ENCODE measurements at places on chromosomes 7 and 10. TPM values are rescaled to one million over a fixed set of nuclear protein-coding genes. Genes with fewer than 3 reads are reported as not detected.

DNA sequence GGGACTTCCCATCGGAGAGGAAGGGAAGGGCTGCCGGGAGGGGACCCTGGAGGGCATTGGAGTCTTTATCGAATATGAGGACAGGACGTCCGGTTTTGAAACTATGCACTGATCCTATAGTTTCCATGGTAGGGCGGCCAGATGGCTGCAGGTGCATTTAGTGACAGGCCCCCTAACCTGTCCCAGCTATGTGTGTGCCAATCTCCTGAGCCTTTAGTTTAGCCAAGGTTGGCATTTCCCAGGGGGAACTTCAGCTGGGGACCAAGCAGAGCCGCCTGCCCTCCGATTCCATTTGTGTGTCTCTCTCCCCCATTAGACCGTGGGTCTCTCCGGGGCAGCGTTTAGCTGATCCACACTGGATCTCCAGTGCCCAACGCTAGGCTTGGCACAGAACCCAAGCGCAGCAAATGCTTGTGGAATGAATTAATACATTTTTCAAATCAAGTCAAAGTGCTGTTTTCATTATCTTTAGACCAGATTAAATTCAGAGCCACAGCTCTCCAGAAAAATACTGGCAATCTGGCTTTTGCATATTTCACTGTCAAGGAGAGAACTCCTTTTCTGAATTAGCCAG lies 19.9 kb downstream of the TMEM270 start:
- DNase-seq: no peak

DNA sequence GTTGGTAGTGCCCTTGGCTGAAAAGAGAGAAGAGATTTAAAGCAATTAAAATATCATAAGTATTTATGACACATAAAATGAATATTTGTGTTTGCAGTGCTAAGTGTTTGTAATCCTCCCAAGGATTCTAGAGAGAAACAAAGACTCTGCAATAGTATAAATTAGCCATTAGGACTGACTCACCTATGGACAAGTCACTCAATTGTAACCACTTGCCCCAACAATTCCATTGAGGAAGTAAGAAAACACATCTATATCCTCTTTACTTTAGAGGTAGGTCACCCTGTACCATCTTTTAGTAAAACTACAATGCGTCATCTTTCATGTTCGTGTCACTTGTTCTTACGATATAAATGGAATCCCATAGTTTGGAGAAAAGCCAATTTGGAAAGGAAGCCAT lies 85.7 kb upstream of the INHBA start:
- no peak for DNase-seq

DNA sequence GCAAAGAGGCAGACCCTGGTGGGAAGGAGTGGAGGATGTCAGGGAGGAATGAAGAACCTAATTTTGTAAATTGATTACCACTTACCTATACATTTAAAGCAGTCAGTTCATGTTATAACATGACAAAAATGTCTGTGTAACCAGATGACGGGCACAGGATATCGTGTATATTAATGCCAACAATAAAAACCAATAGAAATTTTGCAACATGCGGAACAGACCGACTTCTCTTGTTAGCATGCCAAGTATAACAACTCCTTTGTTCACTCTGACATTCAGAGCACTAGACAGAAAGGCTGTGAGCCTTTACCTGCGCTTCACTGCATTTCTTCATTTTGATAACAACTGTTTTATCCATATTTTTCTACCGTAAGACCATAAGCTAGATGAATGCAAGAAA lies 29.9 kb downstream of the CDK6 start:
- DNase-seq: no peak

- DNase-seq: no peak
These were observed 929 bp upstream of the HGF start for GRCh38 chr7:81770728-81771223.

DNA sequence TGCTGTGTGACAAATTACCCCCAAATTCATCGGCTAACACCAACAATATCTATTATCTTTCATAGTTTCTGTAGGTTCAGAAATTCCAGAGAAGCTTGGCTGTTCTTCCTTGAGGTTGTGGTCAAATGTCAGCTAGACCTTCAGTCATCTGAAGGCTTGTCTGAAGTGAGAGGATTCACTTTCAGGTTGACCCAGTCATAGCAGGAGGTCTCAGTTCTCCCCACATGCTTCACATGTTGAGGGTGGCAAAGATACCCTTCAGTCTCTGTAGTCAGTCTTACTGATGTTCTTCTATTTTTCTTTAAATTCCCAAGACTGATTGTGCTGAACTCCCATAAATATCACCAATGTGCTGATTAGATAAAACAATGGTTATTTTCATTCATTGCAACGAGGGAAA lies 1692.0 kb downstream of the REEP3 start:
- no peak for DNase-seq

- DNase-seq: no peak
These were observed 82.1 kb downstream of the PKD1L1 start for GRCh38 chr7:47866120-47866519.

DNA sequence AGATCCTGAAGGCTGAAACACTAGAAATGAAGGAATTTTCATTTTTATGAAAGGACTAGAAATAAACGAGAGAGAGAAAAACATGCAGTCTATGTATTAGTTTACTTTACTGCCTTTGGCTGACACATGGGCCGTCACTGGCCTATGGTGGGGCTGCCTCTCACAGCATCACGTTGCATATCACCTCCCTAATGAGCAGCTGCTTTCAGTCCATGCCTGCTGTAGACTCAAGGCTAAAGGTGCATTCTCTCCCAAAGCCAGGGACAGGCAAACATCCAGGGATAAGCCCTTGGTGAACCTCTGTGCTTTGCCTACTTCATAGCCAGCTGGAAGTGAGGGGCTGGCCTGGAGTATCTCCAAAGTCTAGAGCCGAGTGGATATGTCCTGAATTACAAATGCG lies 359.4 kb downstream of the GPAM start:
- no peak for DNase-seq

- no peak for DNase-seq
These were observed 928.7 kb downstream of the IPMK start for GRCh38 chr10:57338823-57339558.

DNA sequence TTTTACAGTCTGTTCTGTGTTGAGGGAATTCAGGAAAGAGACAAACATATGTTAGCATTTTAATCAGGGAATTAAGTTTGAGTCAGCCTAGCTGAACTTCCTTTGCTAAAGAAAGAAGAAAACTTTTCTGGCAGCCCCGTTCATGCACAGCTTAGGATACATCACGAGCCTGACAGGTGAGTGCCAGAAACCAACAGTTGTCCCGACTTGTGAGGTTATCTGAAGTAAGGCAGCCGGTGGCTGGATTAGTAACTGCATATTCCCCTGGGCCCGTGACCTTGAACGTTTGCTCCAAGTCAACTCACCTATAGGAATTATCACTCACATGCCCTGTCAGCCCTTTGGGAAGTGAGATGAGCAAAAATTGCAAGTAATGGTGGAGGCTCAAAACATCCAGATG lies 24.1 kb downstream of the RBM17 start:
- DNase-seq: no peak

DNA sequence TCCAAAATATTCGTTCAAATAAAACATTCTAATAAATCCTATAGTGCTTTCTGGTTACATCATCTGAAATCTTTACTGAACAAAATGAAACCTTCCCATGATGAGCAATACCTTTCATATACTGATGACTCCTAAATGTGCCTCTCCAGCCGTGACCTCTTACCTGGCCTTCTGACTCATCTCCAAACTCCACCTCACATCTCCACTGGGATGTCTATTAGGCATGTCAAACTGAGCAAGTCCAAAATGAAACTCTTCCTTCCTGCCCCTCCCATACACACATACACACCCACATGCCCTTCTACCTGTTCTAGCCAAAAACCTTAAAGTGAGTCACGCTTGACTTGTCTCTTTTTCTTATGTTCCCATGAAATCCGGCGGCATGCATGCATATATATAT lies 22.9 kb downstream of the GSAP start:
- DNase-seq: no peak

DNA sequence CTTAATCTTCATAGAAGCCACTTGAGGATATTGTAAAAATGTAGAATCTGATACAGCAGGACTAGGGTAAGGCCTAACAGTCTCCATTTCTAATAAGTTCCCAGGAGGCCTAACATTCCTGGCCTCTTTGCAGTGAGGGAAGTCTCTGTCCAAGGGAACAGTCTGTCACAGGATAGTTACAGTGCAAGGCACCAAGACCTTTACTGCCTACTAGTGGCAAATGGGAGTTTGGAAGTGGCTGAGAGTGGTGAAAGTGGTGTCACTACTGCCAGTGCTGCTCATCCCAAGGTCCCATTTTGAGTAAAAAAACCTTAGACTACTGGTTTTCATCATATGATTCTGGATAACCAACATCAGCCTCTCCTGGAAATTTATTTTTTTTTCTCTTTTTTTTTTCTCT lies 619.5 kb upstream of the SEMA3D start:
- DNase-seq: no peak

GRCh38 chr7:42197451-42197850 lies 39.6 kb downstream of the GLI3 start:
- DNase-seq: no peak

- no peak for DNase-seq
These were observed 2.9 kb upstream of the IFRD1 start for GRCh38 chr7:112447406-112447805.

SFTPA1 gene
- total RNA-seq: not detected

SMO gene
- 35.2 TPM for total RNA-seq

All from urinary bladder (tissue), 4 donors.